Activated CD4-positive, alpha-beta T cell treated with anti-CD3 and anti-CD28 coated beads for 24 hours (primary cell): ENCODE measurements at places on chromosomes 7 and 10.

DNA sequence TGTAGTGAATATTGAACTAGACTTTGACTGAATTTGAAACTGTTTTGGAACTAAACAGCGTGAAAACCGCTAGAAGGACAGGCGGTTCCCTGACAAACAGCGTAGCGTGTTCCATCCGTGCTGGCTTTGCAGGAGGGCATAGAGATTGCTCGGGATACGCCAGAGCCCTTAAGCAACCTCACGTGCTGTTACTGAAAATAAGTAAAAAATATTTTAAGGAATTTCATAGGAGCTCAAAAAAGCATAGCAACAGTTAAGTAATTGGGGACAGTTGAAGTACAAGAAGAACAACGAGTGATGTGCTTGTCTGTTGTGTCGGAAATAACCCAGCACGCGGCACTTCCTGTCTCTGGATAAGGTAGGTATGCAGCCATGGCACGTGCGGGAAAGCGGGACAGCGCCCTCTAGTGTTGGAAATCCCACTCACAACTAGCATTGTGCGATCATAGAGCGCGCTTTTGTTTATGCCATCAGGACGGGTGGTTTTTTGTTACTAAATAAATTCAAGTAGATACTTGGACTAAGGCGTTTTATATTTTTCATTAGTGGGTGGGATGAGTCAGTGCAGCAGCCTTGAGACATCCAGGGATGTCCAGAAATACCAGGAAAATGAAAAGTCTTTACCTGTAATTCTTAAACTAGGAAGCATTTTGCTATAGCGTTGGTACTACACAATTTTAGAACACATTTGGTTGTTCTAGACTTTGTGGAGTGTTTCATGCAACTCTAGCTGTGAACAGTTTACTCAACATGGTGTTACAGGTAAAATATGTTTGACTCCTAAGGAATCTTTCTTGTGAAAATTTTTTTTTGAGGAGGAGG is 50.4 kb downstream of the DNAJB6 start:
- peak; percentile 82 for DNase-seq

GRCh38 chr7:153027210-153027609 is 267.7 kb downstream of the ACTR3B start:
- DNase-seq = no peak

- DNase-seq = no peak
These were observed 879.5 kb downstream of the SORCS1 start for GRCh38 chr10:106284802-106285587.

DNA sequence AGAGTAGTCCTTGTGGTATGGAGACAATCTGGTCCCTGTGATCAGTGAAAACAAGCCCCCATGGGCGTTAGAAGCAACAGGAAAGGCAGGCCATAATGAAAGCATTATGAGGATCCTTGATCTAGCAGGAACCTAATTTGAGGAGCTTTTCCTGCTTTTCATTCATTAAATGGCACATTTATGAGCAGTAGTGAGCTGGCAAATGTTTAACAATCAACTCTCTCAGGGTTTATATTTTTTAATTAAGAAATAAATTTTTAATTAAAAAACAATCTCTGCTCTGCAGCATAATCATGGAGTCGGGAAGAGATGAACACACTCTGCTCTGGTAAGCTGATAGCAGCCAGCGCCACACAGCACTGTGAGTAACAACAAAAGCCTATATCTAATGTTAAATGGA is 11.3 kb upstream of the NEBL start:
- DNase-seq = no peak

GRCh38 chr7:150954986-150955518 is 23.1 kb downstream of the KCNH2 start:
- no peak for DNase-seq

DNA sequence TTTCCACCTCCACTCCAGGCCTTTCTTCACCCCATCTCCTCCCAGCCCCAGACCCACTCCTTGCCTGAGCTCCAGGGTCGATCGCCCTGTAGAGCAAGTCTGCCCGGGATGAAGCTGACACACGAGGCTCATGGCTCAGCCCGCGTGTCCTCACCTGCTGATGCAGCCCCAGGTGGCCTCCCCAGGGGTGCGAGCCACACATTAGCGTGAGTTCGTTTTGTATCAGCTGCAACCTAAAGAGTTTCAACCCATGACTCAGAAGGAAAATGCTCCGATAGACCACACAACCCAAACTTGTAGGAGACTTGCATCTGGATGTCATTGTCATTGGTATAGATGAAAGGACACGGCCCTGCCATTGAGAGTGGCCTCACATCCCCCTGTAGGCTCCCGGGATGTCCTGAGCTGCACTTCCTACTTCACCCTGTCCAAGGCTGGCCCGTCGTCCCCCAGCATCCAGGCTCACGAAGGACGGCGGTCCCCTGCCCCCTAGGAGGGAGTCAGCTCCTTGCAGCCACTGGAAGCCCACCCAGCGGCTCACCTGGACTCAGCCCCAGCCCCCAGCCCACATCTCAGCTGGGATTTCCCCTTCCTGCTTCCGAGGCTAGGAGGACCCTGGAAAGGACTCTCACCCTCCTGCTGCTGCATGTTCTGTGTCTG is 97.7 kb downstream of the HTR5A start:
- no peak for DNase-seq

- DNase-seq = no peak
These were observed 30.5 kb downstream of the OGDH start for GRCh38 chr7:44636926-44637325.

DNA sequence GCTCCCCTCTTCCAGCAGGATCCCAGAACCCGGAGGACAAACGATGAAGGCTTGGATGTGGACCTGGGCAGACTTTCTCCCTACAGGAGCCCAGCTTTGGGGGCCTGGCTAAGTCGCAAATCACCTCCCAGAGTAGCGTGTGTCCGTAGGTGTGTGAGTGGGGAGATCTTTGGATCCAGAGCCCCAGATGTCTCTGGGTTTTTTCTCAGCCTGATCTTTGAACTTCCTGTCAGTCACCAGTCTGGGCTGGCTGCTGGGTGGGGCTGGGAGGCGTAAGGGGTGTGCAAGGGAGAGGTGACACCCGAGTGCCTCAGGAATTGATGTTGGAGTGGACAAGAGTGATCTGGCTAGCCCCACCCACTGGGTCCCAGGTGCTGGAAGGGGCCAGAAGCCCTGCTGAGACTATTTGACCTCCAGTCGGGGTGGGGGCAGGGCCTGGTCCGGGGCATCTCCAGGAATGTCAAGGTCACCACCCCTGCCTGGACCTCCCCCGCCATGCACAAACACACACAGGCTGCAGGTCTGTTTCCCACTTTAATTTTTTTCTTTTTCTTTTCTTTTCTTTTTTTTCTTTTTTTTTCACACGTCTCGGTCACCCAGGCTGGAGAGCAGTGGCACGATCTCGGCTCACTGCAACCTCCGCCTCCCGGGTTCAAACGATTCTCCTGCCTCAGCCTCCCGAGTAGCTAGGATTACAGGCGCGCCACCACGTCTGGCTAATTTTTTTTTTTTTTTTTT is at the start of gene MOGAT3:
Gene MOGAT3, minus strand, starts transcription at position 175 of the 738 bp plus-strand sequence. CDS start 182 bp downstream, outside the sequence.
- DNase-seq = no peak

GRCh38 chr10:72932259-72933015 is 22.2 kb downstream of the PLA2G12B start:
- DNase-seq = no peak

DNA sequence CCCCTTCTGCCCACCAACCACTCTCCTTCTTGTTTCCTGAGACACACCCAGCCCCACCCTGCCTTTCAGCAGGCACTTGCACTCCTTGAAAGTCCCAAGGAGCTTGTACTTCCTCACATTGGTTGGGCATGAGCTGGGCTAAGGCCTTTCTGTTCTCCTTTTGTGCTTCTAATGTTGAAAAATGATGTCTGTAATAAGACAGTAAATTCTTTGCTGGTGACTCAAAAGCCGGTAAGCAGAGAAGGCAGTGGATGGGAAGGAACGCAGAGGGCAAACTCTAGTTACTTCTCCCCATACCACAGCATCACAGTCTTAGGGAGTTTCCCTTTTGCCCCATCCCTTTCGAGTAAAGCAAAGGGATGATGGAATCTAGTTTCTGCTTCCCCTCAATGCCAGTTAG is 185.6 kb downstream of the PLXNA4 start:
- no peak for DNase-seq

DNA sequence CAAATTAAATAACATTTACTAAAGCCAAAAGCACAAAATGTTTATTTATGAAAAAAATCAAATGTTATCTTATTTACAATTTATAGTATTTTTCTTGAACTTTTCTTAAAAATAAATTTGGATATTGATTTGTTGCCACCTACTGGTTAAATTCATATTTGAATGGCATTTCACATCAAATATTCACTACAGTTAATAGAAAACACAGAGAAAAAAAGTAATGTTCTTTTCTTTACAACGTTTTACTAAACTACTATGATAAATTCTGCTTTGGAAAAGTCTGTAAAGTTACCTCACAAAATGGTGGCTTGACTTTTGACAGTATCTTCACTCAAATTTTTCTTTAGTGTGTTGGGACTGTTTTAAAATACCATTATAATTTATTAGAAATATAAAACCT is 52.7 kb downstream of the SRPK2 start:
- DNase-seq = no peak

DNA sequence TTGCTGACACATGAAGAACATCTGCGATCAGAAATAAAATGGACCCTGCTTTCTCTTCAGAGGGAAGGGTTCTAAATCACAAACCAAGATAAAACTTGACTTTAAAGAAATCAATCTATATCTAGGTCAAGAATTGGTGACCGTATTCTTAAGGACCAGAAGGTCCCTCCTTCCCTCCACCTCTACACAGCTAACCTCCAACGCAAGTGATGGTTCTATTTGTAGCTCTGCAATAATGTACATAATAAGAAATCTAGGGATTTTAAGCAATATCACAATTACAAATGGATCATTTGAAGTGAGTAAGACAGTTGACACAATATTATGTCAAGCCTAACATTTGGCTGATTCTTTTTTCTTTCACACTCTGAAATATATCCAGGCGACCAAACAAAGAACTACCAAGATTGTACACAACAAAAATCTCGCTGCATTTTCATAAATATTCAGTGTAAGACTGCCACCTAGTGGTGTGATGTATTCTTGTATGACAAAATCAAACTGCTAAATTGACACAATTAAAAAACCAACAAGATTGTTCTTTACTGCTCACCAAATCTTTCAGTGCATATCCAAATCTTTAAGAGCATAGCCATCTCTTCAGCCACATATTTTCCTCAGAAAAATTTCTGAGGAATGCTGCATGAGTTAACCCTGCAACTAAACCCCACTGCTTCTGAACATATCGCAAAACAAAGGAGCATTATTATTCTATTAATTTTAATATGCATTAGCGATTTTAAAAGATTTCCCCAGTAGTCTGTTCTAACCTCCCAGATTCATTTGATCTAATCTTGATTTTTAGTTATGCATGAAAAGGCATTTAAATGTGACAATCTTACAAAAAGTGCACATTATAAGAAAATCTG is 44.5 kb downstream of the ICA1 start:
- peak; percentile 42 for DNase-seq

DNA sequence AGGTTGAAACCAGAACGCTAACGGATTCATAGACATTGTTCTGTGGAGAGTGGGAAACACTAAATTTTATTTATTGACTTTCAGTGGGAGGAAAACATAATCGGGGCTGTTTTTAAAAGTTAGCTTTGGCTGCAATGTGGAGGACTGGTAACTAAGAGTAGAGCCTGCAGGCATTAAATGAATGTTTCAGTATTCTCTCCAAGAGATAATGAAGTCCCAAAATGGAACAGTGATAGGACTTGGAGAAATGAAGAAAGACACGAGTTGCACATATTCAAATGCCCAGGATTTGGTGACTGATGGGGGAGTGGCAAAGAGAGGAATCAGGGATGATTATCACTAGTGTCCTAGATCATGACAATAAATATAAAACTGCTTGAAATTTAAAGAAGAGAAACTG is 359.8 kb upstream of the LRRTM3 start:
- DNase-seq = no peak

DNA sequence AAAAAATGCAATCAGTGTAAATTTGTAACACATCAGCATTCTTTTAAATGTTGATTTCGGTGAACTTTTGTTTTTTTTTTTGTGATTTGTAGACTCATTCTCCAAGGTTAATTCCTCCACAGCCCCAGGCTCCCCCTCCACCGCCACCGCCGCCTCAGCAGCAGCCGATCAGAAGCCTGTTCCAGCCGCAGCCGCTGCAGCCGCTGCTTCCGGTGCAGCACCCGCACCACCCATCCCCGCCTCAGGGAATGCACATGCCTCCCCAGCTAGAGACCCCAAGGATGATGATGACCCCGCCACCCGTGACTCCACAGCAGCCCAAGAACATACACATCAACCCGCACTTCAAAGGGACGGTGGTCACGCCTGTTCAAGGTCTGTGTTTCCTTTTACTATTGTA is 66.6 kb downstream of the RBM33 start:
- DNase-seq = no peak

DNA sequence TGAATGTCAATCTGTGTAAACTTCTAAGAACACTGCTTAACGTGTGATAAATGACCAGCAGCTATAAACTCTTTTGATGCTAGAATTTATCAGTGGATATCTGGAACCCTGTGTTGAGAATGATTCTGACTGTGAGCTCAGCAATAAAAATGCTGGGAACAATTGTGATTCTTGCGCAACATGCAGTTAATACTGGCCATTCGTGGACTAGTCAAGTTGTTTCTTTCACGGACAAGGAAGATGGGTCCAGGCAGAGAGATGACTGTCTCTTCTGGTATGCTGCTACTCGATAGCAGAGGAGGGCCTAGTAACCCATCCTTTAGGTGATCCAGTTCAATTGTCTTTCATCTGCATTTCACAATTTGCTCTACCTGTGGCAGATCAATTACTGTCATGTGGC is 394.8 kb upstream of the IGFBP3 start:
- no peak for DNase-seq

DNA sequence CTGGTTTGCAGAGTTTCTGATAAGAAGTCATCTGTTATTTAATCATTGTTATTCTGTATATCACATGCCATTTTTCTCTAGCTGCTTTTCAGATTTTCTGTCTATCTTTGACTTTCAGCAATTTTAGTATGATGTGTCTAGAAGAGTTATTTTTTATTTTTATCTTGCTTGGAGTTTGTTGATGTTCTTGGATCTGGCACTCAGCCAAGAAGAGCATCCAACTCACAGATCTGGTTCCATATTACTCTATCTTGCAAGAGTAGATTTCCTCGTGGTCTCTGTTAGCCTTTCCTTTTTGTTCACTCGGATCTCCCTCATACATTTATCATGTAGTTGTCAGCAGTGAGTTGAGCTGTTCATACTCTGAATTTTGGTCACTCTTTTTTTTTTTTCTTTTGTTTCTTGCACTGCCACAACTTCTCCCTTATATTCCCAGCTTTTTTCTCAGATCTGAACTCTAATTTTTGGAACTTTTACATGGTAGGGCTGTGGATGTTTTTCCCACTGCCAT is 54.8 kb upstream of the CALCR start:
- DNase-seq = no peak
